COR-L47 (cell line): ENCODE measurements at places on chromosomes 4 and X.

DNA sequence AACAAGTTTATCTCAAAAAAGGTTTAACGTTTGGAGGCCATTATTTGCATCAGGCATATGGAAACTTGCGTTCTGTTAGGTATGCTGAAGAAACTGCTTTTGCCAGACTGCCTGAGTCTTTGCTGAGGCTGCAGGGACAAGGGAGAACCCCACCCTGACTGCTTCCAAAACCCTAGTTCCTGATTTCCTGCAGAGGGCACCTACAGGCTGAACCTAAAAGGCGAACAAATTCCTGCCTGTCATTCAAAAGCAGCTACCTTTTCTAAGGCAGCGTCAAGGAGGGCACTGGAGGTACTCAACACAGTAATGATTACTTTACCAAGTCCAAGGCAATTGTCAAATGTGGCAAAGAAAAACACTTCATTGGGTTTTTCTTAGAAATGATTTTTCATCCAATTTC lies 578 bp upstream of the CORIN start:
- DNase-seq = no peak

DNA sequence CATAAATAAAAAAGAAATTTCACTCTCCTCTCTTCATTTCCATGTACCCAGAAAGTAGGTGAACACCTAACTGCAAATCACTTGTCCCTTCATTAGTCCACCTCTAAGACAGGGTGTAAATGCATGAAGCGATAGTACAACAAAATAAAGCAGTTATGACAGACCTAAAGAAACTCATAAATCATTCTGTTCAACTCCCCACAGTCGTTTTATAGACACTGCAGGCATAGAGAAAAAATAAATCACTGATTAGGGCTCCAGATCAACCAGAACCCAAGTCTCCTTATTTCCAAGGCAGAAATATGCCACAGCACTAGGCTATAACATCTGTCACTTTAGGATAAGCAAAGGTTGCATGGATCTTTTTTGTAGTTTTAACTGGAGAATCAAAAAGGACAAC lies 3.0 kb downstream of the RASGEF1B start:
- DNase-seq = no peak

DNA sequence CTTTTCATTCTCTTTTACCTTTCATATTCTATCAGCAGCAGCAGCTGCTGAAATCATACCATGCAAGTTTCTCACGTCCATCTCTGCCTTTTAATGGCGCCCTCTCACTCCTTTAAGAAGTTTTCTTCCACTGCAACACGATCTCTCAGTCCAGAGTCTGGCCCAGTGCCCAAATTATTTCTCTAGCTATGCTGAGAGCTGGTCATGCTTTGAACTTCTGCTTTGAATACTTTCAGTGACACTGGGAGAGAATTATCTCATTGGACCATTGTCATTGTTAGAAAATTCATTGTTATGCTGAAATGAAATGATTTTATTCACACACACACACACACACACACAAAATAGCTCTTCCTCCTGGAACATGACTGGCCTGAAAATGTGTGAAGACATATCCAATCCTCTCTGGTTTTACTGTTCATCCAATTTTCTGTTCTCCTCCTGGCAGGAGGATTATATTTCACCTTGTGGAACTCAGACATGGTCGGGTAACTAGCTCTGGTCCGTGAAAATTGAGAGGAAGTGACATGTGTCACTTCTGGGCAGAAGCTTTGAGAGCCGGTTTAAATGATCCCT lies 1.3 kb upstream of the PDHA1 start:
- no peak for DNase-seq

DNA sequence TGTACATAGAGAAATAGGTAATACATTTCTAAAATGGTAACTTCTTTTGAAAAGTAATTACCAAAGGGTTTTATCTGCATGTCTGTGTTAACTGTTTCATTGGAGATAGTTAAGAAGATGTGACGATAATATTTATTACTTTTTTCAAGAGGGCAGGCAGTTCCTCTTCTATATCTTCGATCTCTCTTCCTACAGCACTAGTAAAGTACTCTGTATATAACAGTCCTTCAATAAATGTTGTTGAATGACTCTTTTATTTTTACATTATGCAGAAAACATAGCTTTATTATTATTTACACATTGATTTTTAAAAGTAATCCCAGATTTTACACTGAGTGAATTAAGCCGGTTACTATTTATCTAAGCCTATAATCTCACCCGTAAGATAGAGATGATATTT lies 51.8 kb downstream of the TMPRSS11E start:
- no peak for DNase-seq
